ENCODE measurements at places on chromosomes 7 and 10.

DNA sequence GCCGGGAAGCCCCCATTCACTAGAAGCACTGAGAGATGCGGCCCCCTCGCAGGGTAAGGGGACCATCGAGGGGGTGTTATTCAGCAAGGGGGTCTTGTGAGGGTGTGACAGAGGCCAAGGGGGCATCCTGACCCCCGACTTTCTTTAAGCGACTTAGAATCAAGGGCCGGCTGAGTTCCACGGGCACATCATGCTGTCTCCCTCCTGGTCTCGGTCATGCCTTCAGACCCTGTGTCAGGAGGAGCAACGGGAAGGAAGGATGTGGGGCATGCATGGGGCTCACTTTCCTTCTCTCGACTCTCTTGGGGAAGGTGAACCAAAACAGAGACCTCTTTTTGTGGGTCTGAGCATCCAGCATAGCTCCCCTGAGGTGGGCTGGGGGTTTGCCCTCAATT, 2.5 kb downstream of the ACSL5 start:
- DNase-seq = no peak

DNA sequence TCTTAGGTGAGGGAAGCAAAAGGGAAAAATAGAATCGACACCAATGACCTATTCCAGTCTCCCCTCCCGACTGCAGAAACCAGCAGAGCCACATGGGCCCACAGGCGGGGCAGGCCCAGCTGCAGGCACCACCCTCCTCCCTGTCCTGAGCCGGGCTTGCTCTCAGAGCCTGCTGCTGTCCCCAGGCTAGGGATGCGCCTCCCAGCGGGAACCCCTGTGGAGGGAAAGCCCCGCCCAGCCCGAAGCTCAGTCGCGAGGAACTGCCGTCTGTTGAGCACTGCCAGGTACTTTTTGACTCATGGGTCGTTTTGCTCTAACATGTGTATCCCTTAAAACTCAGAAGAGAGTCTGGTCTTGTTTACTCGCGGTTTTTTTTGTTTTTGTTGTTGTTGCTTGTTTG, 124.5 kb upstream of the RET start:
- DNase-seq = no peak

- DNase-seq = no peak
Observed at GRCh38 chr10:30748152-30748973, 118.8 kb upstream of the LYZL2 start.

DNA sequence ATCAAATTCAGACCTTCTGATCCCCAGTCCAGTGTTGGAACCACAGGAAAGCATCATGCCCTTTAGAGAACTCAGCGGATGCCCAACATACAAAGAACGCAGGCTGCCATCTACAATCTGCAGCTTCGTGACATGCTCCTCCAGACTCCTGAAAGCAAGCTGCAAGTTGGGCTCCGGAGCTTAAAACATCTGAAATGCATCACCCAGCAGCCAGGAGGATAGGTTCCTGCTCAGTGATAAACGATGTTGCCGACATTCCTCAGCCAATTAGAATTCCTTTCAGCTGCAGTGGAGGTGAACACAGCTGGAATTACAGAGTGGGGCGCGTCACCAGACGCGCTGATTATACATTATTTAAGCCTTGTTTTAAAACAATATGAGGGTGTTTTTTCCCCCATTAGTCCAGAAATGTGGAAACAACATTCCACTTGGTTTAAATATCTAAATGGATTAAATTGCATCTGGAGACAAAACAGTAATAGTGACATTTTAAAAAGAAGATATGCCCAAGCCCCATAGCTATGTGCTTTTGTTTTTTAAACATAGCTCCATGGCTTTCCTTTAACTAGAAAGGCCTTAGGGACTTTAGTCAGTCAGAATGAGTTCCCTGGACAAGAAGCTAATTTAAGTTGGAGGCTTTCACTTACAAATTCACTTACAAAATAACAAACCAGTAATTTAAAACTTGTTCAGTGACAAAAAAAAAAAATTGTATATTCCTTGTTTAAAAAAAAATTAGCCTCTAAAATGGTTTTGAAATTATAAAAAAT, 6.3 kb downstream of the SMURF1 start:
- peak; percentile 65 for DNase-seq

GRCh38 chr10:129506101-129506797, 39.2 kb downstream of the MGMT start:
- DNase-seq = no peak

DNA sequence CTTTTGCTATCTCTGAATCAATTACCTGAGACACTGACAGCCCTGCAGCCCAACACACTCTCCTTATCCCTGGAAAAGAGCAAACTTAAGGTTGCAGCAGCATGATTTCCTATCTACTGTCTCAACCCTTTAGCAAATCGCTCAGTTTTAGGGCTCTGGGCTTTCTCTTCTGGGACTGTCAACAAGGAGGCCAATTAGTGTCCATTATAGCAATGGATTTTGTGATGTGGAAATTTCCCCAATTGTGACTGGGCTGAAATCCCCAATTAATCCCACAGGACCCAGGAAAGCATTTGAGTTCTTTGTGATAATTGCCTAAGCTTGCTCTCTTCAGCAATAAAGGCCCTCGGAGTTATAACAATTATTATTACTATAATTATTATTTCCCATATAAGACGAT, 197.0 kb downstream of the ZNF438 start:
- no peak for DNase-seq

DNA sequence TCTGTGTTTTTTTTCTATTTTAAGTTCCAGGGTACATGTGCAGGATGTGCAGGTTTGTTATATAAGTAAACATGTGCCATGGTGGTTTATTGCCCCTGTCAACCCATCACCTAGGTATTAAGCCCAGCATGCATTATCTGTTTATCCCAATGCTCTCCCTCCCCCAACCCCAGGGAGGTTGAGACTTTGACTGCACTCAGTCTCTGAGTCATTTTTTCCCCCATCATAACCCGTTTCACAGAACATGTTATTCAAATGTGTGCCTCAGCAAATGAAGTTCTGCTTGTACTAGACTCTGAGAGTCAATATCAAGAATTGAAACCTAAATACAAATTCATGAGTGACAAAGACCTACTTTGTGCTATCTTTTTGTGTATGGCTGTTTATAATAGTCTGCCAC, 70.0 kb upstream of the CYP26C1 start:
- no peak for DNase-seq

GRCh38 chr7:155530601-155531000, 15.8 kb downstream of the CNPY1 start:
- no peak for DNase-seq

GRCh38 chr7:102096012-102096332, 190.7 kb upstream of the SH2B2 start:
- no peak for DNase-seq

GRCh38 chr7:74388880-74389415, 64.8 kb upstream of the GTF2IRD1 start:
- no peak for DNase-seq

DNA sequence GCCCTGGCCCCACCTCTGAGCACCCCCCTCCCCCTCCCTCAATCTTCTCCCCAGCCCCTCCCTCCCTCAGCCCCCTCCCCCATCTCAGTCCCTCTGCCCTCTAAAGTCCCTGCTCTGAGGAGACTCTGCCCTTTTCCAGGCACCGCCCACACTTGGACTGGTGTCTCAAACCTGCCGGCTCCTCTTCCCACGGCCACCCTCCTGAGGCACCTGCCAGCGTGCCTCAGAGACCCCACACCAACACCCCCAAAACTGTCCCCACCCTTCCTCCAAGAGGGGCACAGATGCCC, 34.6 kb upstream of the HSPB1 start:
- DNase-seq = no peak

DNA sequence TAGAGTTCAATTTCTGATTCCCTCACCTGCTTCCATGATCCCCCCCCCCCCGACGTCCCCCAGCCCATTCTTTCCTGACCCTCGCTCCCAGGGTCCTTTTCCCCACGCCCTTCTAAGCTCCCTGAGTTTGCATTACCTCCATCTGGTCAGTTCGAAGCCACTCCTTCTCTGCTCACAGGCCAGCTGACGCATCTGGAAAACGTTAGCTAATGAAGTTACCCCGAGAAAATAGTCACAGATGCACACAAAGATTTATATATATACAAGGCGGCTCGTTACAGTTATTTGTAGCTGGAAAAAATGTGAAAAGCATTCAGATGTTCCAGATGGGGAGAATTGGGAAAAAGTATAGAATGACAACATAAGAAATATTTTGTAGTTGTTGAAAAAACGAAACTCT, 630.0 kb upstream of the FOXK1 start:
- DNase-seq = no peak

Measured in head of caudate nucleus (tissue), 42 donors.